Fibroblast of pulmonary artery (primary cell): ENCODE measurements at places on chromosomes 1 and 21.

DNA sequence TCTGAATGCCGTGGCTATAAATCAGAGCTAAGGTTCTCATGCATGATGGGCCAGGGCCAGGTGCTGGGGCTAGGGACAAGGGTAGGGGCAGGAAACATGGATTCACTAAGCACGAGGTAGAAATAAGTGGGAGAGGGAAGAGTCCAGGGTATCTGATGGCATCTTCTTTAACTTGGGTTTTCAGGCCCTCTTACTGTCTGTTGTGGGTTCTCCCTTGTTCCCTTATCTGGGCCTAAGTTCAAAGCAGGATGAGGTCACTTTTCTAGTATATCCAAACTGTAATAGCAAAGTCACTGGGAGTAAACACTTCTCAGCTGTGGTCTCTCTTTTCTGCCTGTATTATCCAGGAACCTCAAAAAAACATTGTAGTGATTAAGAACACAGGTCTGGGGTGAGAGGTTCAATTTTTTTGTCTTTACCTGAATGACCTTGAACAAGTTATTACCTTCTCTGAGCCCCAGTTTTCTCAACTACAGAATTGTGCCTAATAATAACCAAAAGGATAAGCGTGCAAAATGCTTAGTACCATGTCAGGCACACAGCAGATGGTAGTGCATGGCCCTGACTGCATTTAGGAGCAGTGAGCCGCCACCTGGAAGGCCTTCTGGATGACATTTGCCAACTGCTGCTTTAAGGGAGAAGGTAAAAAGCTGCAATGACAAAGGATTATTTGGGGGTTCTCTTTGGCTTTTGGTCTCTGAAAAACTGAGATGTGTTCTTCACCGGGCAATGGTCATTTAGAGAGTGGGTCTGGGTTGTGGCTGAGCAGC lies 53.6 kb upstream of the A3GALT2 start:
- peak; percentile 44 for DNase-seq

GRCh38 chr1:84493747-84494146 lies 12.4 kb upstream of the SPATA1 start:
- no peak for DNase-seq

- DNase-seq = no peak
Measured at GRCh38 chr1:1609822-1610485, 5.3 kb upstream of the MIB2 start.

DNA sequence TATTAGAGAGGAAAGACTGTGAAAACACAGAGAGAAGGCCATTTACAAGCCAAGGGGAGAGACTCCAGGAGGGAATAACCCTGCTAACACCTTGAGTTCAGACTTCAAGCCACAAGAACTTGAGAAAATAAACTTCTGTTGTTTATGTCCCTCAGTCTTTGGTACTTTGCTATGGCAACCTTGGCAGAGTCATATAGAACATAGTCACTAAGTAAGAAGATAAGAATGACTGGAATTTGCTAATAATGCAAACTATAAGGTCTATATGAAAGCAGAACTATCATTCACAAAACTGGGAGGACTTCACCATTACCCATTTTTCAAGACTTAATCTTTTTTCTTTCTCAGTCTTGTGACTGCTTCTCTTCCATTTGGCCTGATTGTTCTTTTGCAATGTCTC lies 767.3 kb upstream of the ADAMTS5 start:
- peak; percentile 80 for DNase-seq

- no peak for DNase-seq
Measured at GRCh38 chr1:33031506-33031905, 5.2 kb downstream of the AK2 start.

DNA sequence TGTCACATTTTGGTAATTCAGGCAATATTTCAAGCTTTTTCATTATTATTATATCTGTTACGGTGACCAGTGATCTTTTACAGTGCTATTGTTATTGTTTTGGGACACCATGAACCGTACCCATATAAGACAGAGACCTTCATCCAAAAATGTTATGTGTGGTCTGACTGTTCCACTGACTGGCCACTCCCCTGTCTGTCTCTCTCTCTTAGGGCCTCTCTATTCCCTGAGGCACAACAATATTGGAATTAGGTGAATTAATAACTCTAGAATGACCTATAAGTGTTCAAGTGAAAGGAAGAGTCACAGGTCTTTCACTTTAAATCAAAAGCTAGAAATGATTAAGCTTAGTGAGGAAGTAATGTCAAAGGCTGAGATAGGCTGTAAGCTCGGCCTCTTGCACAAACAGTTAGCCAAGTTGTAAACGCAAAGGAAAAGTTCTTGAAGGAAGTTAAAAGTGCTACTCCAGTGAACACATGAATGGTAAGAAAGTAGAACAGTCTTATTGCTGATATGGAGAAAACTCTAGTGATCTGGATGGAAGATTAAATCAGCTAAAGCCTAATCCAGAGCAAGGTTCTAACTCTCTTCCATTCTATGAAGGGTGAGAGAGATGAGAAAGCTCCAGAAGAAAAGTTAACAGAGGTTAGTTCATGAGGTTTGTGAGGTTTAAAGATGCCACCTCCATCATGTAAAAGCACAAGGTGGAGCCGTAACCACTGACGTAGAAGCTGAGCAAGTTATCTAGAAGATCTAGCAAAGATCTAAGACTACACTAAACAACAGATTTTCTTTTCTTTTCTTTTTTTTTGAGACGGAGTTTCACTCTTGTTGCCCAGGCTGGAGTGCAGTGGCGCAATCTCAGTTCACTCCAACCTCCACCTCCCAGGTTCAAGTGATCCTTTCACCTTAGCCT lies 19.7 kb upstream of the DIPK1A start:
- DNase-seq = no peak
